PC-9 (cell line): ENCODE measurements at places on chromosomes 2 and 18. TPM values are rescaled to one million over a fixed set of nuclear protein-coding genes. Genes with fewer than 3 reads are reported as not detected.

Gene SNTG2
- total RNA-seq, result not detected in 2 replicates

Gene ODC1
- 39.9 and 40.5 TPM in 2 replicates for total RNA-seq

Gene ELOA2
- not detected in 2 replicates for total RNA-seq

Gene KRTCAP3
- total RNA-seq, result 62.9 and 91.7 TPM in 2 replicates

DNA sequence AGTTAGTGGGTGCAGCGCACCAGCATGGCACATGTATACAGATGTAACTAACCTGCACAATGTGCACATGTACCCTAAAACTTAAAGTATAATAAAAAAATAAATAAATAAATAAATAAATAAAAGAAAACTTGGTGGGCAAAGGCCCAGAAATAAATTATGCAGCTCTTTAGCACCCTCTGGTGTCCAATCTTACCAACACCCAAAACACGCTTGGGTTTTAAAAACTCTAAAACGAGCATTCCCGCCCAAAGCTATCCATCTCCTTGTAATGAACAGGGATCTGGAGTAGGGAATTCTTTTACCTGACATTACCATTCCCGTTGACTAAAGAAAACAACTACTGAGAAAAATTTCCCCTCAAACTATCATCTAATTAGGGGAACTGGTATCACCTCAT, 2005.9 kb upstream of the CELF4 start:
- no peak overlapping the region for H3K4me3 ChIP-seq
- H3K36me3 ChIP-seq, result no peaks in the 10 kb centered on the region
- H3K27me3 ChIP-seq, result no peaks in the 10 kb centered on the region
- H3K4me1 ChIP-seq, result no peaks in the 10 kb centered on the region
- no peak overlapping the region for H3K27ac ChIP-seq

- H3K27me3 ChIP-seq, result peaks cover 18% of the 10 kb centered on the region; the same call in 1 of the 2 replicates
- peak overlapping the region; percentile 47 for H3K27ac ChIP-seq
- peak; percentile 65 for DNase-seq
- H3K4me1 ChIP-seq, result no peaks in the 10 kb centered on the region
- H3K4me3 ChIP-seq, result peak overlapping the region; percentile 52
- H3K36me3 ChIP-seq, result no peaks in the 10 kb centered on the region
These were observed 2.9 kb downstream of the LRATD1 start for GRCh38 chr2:14635391-14635871.

Gene MYO5B
- 23.3 and 25.4 TPM in 2 replicates for total RNA-seq

Gene INPP5D
- total RNA-seq, result 0.55 and 0.74 TPM in 2 replicates

GRCh38 chr2:156346731-156347130, 14.2 kb upstream of the NR4A2 start:
- H3K4me3 ChIP-seq, result no peak overlapping the region
- 0 out of 2 replicates have a peak, but pooled peaks cover 6% of the 10 kb centered on the region for H3K4me1 ChIP-seq
- no peaks in the 10 kb centered on the region for H3K36me3 ChIP-seq
- H3K27me3 ChIP-seq, result no peaks in the 10 kb centered on the region

- no peak overlapping the region for H3K4me3 ChIP-seq
- H3K27ac ChIP-seq, result no peak overlapping the region
- H3K27me3 ChIP-seq, result no peaks in the 10 kb centered on the region
- DNase-seq, result no peak
- no peaks in the 10 kb centered on the region for H3K36me3 ChIP-seq
These were observed 76.1 kb upstream of the ETAA1 start for GRCh38 chr2:67320861-67321587.

DNA sequence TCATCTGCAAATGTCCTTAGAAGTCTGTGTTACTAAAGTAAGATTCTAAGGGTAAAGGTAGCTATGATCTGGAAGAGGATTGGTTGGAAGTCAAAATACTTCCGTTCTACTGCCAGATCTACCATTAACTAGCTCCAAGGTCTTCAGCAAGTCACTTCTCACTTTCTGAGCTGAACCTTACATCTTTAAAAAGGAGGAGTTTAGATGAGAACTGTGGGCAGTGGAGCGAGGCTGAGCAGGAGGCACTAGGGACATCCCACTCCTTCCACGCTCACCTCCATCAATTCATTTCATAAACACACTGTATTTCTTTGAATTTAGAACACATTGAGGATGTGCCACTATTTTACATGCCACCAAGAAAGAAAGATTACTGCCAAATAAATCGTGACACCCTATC, 143.0 kb downstream of the ABCA12 start:
- H3K4me3 ChIP-seq, result no peak overlapping the region
- H3K36me3 ChIP-seq, result no peaks in the 10 kb centered on the region
- DNase-seq, result no peak
- H3K27ac ChIP-seq, result no peak overlapping the region
- no peaks in the 10 kb centered on the region for H3K4me1 ChIP-seq

- no peaks in the 10 kb centered on the region for H3K4me1 ChIP-seq
- no peaks in the 10 kb centered on the region for H3K36me3 ChIP-seq
- H3K27me3 ChIP-seq, result no peaks in the 10 kb centered on the region
- no peak overlapping the region for H3K4me3 ChIP-seq
- DNase-seq, result no peak
These were observed 96.8 kb downstream of the DIS3L2 start for GRCh38 chr2:232058063-232058877.

DNA sequence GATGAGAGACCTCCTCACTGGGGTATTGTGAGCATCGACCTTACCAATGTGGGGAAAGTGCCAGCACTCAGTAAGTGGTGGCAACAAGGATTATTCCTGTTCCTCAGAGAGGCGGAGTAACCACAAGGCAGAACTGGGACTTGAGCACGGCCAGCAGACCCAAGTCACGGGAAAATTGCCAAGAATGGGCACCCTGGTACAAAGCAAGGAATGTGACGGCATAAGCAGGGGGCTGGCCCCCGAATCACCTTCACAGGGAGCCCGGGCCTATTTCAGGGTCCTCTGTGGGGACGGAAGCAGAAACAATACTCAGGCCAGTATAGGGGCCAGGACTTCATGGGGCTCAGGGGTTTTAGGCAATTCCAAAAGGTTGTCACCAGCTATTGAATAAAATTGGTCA, 25.4 kb downstream of the CENPA start:
- H3K36me3 ChIP-seq, result no peaks in the 10 kb centered on the region
- no peak for DNase-seq
- H3K4me3 ChIP-seq, result no peak overlapping the region
- H3K4me1 ChIP-seq, result no peaks in the 10 kb centered on the region
- H3K27me3 ChIP-seq, result peaks cover 8% of the 10 kb centered on the region; the same call in 1 of the 2 replicates
